ENCODE measurements at places on chromosomes 16 and 17.

DNA sequence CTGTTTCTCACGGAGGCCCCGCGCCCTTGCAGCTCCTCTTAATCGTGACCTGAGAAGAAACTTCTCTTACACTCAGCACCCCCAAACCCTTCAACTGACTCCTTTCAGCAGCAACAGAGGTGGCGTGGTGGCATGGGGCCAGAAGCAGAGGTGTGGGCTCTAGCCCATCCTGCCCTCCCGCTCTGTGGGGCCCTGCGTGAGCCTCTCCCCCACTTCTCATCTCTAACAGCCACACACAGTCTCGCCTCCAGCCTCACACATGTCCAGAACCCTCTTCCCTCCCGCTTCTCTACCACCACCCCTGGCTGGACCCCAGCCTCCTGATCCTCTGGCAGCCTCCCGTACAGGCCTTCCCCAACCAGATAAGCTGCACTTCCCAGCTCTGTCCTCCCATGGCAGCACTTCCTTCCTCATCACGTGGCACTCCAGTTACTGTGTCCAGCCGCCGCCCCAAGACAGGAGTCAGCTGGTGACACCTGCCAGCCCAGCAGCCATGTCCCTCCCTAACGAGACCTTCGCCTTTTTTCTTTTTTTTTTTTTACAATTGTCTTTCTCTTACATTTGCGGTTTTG is 30.5 kb downstream of the NSMCE1 start:
- DNase-seq = no peak

GRCh38 chr17:35189291-35189690 is 4.9 kb downstream of the SLC35G3 start:
- no peak for DNase-seq

- peak; percentile 84 for DNase-seq
Observed at GRCh38 chr17:38667099-38667786, 7.5 kb downstream of the EPOP start.

GRCh38 chr17:45660474-45660873 is 123.6 kb upstream of the CRHR1 start:
- DNase-seq = no peak

DNA sequence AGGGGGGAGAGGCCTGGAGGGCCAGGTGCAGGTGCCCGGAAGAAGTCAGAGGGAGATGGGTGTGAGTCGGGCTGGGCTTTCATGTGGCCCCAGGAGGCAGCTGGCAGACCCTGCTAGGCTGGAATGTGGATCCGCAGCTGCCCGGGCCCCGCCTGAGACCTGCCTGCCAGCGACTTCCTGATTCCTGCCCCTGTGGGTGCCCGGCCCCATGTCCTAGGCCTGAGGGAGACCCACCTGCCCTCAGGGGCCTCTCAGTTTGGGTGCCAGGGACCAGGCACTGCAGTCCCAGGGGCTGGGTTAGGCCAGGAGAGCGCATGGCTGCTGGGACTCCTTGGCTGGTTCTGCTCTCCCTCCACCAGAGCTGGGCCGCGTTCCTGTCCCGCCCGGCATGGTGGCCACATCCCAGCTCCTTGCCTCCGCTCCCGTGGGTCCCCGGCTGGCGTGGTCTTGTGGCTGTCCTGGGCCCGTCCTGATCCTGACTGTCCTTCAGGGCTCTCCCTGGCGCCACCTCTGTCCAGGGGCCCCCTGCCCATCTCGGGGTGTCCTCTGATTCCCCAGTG is 22.1 kb upstream of the SPNS2 start:
- no peak for DNase-seq

DNA sequence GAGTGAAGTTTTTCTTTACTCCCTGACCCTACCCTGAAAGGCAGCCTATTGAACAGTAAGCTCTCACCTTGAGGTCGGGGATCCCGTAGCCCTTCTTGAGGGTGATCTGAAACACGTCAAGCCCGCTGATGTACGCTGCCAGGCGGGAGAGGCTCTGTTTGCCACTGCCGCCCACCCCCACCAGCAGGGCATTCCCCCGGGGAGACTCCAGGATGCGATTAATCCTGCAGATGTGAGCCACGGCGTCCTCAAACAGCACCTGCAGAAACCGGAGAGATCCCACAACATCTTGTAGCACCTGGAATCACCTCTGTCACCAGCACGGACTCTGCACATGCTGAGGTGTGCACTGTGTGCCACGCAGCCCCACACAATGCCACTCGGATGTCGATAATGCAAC is 96.8 kb downstream of the PGS1 start:
- DNase-seq = no peak

GRCh38 chr16:81175325-81175891 is 63.1 kb upstream of the BCO1 start:
- no peak for DNase-seq

- DNase-seq = peak; percentile 71
Observed at GRCh38 chr17:32783602-32784001, 93.3 kb downstream of the MYO1D start.

GRCh38 chr17:378068-378467 is 25.5 kb upstream of the RPH3AL start:
- peak; percentile 29 for DNase-seq

DNA sequence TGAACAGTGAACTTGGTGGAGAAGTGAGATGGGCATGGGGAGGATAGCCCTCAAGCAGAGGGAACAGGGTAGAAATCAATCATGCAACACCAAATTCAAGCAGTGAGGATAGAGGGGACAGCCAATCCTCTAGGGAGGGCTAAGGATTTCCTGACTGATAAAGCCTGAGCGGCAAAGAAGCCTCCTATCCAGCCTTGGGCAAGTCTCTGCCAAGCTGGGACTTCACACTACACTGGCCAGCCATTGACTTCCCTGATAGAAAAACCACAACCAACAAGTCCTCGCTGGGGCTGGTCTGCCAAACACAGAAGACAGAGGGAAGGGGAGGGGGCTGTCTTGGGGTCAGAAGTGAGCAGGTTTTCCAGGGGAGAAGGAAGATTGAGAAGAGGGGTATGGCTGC is 2.5 kb upstream of the FBXL19 start:
- no peak for DNase-seq

DNA sequence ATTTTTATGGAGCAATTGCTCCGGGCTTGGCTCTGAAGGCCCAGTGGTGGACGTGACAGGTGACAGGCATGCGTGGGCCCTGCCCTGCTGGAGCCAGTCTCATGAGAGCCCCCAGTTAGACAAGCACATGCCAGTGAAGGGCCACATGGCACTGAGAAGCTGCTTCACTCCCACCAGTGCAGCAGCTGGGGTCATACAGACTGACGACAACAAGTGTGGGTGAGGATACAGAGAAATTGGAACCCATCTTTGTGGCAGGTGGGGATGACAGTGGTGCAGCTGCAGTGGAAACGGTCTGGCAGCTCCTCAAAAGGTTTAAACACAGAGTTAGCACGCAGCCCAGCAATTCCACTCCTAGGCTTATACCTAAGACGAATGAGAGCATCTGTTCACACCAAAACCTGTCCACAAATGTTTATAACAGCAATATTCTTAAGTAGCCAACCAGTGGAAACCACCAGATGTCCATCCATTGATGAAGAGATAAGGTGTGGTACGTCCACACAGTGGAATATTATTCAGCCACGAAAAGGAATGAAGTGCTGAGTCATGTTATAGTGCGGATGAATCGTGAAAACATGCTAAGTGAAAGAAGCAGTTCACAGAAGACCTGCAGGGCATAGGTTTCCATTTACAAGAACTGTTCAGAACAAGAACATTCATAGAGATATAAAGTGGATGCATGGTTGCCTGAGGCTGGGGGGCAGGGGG is 12.5 kb upstream of the CIBAR2 start:
- no peak for DNase-seq

GRCh38 chr17:49361129-49361901 is 735 bp downstream of the ZNF652 start:
- no peak for DNase-seq

GRCh38 chr17:59607061-59607460 is 12.6 kb upstream of the CLTC start:
- DNase-seq = no peak

DNA sequence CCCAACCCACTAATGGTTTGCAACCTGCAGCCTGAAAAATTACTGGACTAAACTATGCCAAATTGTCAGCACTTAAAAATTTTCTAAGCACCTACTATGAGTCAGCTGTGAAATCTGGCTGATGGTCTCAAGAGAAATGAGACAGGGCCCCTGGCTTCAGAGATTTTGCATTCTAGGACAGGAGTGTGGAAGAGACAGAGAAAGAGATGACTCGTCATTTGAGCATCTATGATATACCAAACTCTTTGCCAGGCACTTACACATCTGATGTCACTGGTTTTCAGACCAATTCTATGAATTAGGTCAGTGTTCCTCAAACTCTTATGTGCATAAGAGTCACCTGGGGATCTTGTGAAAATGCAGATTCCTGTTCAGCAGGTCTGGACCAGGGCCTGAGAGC is 44.4 kb downstream of the CLEC19A start:
- no peak for DNase-seq

DNA sequence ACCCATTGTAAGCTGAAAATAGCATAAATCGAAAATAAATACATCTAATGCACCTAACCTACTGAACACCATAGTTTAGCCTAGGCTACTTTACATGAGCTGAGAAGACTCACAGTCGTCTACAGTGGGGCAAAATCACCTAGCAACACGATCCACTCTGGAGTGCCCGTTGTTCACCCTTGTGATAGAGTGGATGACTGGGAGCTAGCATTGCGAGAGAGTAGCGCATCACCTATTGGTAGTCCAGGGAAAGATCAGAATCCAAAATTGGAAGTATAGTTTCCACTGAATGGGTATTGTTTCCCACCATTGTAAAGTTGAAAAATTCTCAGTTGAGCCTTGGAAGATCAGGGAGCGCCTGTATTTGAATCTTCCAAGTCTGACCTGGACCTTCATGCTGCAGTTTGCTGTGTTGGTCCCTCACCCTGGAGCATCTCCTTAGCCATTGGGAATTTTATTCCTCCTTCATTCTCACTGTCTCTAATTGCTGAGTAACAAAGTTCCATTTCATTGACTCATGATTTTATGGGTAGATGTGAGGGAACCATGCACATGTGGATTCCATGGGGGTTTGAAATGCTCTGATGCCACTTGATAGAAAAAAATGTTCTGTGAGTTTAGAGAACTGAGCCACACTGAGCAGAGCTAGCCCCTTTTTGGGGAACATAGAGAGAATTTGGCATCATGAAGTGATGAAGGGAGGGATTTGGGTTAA is 19.6 kb downstream of the AKAP1 start:
- DNase-seq = no peak

- no peak for DNase-seq
Observed at GRCh38 chr16:85948616-85949265, 49.8 kb downstream of the IRF8 start.

DNA sequence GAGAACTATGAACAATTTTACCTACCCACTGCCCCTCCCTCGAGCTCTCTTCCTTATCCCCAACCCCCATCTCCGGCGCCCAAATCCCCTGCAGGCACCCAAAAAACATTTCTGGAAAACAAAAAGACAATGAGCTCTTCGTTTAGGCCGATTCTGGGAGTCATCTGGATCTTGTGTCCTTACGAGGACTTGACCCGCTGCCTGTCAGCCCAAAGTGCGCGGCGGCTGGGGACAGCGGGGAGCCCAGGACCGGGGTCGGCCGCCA is 524 bp downstream of the STRADA start:
- no peak for DNase-seq

DNA sequence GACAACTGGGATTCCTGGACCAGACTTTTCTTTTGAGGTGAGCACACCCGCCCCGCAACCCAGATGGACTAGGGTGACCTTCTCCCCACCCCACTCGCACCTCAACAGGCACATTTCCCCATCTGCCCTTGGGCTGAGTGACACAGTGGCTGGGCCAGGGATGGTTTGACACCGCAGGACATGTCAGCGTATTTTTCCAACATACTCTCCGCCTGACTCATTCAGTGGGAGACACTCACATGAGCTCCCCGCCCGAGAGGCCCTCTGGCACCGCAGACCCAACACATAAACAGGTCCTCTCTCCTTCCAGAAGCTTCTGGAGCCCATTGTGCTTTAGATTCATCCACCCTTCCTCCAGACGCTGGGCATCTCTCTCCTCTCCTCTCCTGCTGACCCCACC is 69.4 kb downstream of the ZDHHC7 start:
- no peak for DNase-seq

GRCh38 chr16:4515611-4516233 is 22.9 kb downstream of the CDIP1 start:
- peak; percentile 55 for DNase-seq

DNA sequence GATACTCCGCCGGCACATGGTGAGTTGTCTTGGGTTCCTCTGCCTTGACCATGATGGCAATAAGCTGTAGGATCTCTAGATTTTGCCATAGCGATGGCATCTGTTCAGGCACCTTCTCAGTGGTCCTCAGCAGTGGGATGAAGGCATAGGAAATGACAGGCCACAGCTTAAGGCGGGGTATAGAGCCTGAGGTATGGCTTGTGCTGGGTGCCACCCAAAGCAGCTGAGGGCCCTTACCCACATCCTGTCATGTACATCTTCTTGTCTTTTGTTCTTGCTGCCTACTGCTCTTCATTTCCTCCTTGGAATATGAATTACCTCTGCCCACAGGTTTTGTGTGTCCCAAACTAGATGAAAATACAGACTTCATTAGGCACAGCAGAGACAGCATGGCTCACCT is 29.5 kb downstream of the KAT7 start:
- DNase-seq = no peak

GRCh38 chr17:7742729-7743128 is 25.2 kb downstream of the DNAH2 start:
- DNase-seq = no peak

GRCh38 chr17:64494121-64494520 is 2.7 kb downstream of the POLG2 start:
- no peak for DNase-seq

DNA sequence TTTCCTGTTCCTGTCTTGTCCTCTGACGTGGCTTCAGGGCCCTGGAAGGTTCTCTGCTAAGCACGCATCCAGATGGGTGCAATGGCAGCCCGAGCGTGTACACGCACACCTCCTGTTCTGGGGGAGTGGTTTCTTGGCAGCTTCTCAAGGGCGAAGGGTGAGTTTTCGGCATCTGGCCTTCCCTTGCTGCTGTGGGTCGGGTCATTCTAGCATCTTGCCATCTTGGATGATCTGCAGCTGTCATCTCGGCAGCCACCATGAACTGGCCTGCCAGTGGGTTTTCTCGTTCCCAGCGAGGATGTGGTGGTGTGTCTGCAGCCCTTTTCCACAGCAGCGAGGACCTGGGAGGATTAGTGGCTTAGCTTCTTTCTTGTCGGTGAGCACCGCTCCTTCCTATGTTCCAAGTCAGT is 10.6 kb downstream of the MSI2 start:
- no peak for DNase-seq

Data from SK-MEL-5 (cell line).